Activated T-cell treated with anti-CD3 and anti-CD28 coated beads, Interleukin-2, amount 50 U/mL, for 24 hours (primary cell): ENCODE measurements at places on chromosomes 3 and 15.

DNA sequence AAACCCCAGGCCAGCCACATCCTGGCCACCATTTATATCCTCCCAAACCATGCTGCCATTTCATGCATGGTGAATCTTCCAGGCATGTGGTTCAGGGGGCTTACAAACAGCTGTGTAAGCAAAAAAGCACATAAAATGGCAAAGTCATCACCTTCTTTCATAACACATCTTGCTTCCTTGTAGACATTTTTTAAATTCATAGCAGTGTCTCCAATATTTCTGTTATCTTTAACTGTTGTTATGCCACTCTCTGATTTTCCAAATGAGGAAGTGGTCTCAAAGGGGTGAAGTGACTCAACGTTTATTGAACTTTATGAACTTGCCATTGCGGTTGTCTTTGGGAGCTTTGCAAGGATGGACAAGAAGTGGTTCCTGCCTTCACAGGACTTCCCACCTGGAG, 264.4 kb downstream of the MEX3B start:
- DNase-seq, result no peak

DNA sequence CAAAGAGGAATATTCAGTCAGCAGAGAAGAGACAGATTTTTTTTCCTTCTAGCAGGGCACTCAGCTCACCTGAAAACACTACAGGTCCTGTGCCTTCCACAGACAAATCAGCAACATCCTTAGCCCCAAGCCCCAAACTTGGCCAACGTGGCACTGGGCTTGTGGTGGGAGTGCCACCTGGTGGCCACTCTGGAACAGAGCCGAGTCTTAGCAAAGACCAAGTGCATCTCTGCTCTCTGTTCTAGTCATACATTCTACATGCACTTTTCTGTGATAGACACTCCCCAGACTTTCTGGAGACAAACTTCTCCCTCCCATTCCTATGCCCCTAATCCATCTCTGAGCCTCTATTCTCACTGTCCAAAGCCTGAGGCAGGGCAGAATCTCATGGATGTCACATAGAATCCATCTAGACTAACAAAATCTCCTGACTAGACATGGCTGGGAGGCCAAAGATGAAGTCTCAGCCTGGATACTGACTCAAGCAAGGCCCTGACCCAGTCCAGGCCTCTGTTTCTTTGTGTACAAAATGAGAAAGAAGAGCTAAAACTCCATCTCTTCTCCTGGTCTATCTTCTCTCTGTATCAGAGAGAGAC, 5.1 kb upstream of the SEMA7A start:
- DNase-seq, result peak; percentile 85

- no peak for DNase-seq
Measured at GRCh38 chr15:82184776-82185175, 77.8 kb downstream of the EFL1 start.

DNA sequence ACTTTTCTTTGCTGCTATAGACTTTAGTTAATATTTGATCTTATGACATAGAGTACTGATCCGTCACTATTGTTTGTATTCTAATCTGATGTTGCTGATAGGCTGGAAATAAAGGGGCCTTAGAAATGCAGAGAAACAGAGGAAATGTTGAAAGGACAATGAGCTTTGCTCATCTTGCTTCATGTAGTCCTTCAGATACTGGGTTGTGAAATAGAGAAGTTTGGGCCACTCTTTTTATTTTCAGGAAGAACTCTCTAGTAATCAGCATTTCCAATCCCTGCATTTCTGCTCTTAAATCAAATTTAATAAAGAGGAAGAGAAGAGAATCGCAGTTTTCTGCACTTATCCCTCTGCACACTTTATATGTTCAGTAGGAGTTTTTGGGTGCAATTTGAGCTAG, 192.8 kb upstream of the THBS1 start:
- DNase-seq, result no peak

GRCh38 chr3:19901918-19902317, 32.1 kb downstream of the EFHB start:
- DNase-seq, result no peak

- DNase-seq, result no peak
Measured at GRCh38 chr3:69212411-69213160, 90.2 kb upstream of the LMOD3 start.

DNA sequence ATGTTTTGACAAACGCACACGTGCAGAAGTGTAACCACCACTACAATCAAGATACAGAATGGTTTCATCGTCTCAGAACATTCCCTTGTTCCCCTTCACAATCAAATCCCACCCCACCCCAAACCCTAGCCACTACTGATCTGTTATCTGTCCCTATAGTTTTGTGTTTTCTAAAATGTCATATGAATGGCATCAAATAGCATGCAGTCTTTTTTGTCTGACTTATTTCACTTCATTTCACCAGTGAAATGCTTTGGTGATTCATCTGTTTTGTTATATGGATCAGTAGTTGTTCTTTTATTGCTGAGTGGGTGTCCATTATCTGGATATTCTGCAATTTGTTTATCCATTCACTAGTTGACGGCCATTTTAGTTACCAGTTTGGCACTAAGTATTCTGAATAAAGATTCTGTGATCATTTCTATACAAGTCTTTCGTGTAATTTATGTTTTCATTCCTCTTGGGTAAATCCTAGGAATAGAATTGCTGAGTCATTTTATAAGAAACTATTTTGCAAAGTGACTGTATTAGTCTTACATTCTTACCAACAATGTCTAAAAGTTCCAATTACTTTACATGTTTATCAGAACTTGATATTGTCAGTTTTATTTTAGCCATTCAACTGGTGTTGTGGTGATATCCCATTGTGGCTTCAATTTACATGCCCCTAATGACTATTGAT, 232.8 kb downstream of the CLSTN2 start:
- DNase-seq, result no peak

GRCh38 chr3:10883478-10884234, 67.6 kb downstream of the SLC6A11 start:
- no peak for DNase-seq

DNA sequence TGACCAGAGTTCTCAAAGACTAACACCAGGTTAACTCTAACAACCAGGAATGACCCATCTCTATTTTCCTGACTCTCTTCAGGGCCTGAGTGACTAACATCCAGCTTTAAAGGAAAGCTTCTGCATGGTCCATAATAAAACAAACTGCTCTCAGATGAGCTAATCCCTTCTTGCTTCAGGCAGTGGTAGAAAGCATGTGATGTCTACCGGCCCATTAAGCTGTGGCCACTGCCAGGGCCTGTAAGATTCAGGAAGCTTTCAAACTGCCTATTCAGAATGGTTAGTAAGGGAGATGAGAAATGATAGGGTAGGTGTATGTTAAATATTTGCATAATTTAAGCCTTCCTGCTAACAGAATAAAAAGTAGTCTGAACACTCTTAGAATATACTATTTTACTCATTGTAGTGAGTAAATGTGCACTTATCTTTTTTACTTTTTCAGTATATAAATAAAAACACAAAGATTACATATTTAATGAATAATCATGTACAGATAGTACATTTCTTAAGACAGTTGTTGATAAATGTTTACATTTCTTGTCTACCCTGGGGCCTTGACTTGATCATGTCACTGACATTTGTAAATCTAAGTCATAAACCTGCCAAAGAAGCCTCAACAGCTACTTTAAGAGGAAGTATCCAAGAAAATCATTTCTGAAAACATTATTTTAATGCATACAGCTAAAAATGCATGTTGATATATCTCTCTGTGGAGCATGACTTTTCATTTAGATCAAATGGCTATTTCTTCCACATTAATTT, 222.0 kb downstream of the MCTP2 start:
- DNase-seq, result no peak

GRCh38 chr3:68919000-68919399, 13.3 kb downstream of the TAFA4 start:
- no peak for DNase-seq

DNA sequence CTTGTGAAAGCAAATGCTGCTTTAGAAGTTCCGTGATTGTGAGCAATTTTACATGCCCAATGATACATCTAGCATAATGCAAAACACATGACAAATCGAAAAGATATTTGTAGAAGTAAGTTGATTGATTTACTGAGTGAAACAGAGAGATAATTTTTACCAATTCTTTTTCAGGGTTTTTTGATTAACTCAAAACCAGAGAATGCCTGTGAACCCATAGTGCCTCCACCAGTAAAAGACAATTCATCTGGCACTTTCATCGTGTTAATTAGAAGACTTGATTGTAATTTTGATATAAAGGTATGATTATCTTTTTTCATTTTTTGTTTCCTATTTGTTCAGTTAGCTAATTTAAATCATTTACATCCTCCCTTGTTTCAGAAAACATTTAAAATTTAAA, 58.8 kb downstream of the RNF13 start:
- DNase-seq, result no peak

DNA sequence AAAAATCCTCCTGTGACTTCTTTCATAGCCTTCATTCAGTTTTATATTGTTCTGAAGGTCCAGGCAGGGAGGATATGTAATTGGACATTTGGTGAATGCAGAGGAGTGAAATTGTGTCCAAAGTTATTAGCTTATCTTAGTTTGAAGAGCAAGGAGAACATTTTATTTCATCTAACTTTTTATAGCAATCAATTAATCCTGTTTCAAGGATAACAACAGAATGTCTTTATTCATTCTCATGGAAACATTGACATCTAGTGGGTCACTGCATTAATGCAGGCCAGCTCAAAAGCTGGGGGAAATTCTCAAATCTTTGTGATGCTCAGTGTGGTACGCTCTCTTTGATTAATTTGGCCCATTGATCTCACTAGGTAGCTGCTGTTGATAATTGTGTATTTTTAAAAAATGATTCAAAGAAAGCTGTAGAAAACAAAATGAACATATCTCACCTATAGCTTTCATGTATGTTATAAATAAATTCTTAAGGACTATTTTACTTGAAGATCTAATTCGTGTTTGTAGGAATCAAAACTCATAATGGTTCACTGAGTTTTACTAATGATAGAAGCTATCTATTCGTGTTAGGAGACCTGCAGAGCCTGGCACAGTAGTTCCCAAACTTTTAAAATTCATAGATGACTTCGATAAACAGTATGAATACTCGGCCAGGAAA, 150.8 kb upstream of the KCNMB2 start:
- no peak for DNase-seq

GRCh38 chr3:77262361-77262760, 222.5 kb downstream of the ROBO2 start:
- DNase-seq, result no peak

GRCh38 chr15:23467110-23467600, 20.1 kb upstream of the GOLGA6L2 start:
- no peak for DNase-seq

DNA sequence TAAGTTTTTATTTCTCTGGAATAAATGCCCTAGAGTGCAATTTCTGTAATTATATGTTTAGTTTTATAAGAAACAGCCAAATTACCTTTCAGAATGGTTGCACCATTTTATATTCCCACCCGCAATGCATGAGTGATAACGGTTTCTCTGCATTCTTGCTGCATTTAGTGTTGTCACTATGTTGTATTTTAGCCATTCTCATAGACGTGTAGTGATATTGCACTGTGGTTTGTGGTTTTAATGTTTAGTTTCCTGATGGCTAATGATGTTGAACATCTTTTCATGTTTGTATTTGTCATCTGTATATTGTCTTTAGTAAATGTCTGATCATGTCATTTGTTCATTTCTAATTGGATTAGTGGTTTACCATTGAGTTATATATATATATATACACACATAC, 73.0 kb upstream of the GOLIM4 start:
- DNase-seq, result no peak

DNA sequence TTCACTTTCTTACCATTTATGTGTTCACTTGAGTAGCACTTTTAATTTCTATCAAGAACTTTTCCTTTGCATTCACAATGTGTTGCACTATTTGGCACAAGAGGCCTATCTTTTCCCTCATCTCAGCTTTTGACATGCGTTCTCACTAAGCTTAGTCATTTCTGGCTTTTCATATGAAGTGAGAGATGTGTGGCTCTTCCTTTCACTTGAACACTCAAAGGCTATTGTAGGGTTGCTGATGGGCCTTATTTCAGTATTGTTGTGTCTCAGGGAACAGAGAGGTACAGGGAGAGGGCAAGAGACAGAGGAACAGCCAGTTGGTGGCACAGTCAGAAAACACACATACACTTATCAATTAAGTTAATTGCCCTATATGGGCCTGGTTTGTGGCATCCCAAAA, 127.4 kb upstream of the MLF1 start:
- no peak for DNase-seq

- DNase-seq, result peak; percentile 37
Measured at GRCh38 chr15:68821841-68822381, 1.2 kb upstream of the ANP32A start.

GRCh38 chr3:23685541-23686258, 120.1 kb upstream of the UBE2E1 start:
- no peak for DNase-seq

DNA sequence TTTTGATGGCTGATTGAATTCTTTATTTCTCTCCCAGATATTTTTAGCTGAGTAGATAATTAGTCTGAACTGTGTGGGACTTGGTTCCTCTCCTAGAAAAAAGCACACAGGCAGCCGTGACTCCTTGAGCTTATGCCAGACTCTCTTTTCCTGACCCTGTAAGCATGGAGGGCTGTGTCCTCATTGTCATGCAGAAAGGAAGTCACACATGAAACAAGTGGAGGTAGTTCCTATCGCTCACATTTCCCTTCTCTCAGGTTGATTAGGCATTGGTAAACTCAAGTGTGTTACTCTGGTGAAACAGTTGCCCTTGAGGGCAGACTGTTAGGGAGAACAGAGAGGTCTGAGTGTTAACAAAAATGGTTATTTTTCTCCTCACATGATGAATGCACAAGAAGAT, 6.3 kb upstream of the RTP4 start:
- DNase-seq, result no peak

DNA sequence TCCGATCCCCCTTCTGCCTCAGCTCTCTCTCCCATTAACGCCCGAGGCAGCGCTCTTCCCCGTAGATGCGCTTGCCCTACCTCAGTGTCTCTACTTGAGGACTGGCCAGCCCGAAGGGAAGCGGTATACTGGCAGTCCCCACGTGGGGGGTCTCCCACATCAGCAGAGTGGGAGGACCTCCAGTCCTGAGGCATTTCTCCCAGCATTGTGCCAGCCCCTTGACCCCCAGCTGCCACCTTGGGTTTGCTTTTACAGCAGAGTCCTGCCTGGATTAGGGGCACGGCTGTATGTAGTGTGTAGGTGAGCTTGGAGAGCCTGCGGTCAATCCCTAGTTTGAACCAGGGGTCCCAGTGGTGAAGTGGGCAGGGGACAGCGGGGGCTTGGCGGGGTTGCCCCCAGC, 767 bp downstream of the SEMA3F start:
- DNase-seq, result no peak

- DNase-seq, result no peak
Measured at GRCh38 chr3:186760141-186760833, 23.1 kb upstream of the EIF4A2 start.

GRCh38 chr3:71389911-71390573, 193.5 kb downstream of the FOXP1 start:
- peak; percentile 54 for DNase-seq
